Stimulated activated CD4-positive, alpha-beta T cell treated with anti-CD3 and anti-CD28 coated beads, Interleukin-1b, Interleukin-23, amount 100 ng/mL, for 1 hour (primary cell): ENCODE measurements at places on chromosomes 6 and 20.

- no peak for DNase-seq
Measured at GRCh38 chr20:15673206-15673605, 900.0 kb downstream of the KIF16B start.

GRCh38 chr6:35209081-35209480, 4.7 kb upstream of the SCUBE3 start:
- no peak for DNase-seq

GRCh38 chr6:108610270-108610839, 49.6 kb downstream of the FOXO3 start:
- no peak for DNase-seq

DNA sequence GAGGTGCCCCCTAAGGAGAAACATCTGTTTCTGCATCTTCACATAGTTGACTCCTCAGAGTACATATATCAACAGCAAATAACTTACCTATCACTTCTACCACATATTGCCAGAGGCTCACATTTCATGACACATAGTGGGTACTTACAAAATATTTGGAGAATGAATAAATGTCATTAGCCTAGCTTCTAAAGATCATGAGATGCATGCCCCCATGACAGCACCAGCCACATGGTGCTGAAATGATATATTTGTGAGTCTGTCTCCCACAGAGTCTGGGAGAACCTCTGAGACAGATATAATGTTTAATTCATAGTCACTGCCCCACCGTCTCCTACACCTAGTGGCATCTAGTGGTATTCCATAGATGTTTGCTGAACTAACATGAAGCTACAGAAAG, 555.6 kb downstream of the KIF16B start:
- no peak for DNase-seq

GRCh38 chr6:37980222-37980595, 160.7 kb downstream of the ZFAND3 start:
- DNase-seq = no peak

DNA sequence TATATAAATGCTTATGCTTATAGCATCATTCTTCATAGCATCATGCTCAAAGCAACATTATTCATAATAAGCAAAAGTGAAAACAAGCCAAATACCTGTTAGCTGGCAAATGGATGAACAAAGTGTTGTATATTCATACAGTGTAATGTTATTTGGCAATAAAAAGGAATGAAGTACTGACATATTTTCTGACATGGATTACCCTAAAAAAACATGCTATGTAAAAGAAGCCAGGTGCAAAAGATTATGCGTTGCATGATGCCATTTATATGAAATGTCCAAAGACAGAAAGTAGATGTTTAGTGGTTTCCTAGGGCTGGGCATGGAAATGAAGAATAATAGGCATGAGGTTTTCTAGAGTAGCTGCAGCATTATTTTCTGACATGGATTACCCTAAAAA, 77.1 kb downstream of the GFRA4 start:
- no peak for DNase-seq

GRCh38 chr6:27546522-27546921, 73.6 kb upstream of the ZNF184 start:
- no peak for DNase-seq

- DNase-seq = no peak
Measured at GRCh38 chr20:57248132-57248797, 18.2 kb downstream of the BMP7 start.

DNA sequence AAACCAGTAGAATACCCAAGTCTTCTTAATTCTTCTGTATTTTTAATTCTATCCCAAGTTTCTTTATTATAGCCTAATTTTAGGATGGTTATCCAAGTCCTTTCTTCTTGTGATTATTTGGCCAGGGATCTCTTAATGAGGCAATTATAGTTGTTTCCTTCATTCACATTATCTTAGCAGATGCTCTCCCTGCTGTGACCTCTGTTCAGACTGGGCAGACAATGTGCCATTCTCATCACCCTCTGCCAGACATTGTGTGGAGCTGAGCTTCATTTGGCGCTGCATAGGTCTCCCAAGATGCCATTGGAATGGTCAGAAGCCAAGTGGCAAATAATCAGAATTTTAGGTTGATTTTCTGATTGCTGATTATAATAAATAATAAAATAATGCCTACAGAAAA, 79.4 kb downstream of the LIN28B start:
- DNase-seq = no peak

GRCh38 chr20:34834459-34834893, 9.0 kb upstream of the NCOA6 start:
- no peak for DNase-seq

DNA sequence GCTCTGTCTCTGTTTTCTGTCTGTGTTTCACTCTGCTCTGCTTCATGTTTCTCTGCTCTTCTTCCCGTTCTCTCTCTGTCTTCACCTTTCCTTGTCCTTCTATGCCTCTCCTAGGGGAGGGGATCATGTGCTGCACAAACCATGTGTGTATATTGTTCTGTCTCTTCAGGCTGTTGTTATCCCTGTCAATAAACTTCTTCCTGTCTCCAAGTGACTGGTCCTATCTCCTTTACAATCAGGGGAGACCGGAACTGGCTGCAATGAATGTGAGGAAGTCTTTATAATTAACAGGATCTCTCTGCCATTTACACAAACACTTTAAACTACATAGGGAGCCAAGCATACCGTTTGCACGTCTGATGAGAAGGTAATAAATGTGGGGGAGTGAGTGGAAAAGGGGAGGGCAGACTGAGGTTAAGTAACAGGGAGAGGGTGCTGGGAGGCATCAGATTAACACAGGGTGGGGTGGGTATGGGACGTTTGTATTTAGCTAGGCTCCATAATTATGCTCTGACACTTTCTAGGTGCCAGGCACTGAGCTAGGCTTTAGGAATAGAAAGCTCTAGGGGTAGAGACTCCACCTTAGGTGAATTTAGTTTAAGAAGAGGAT, 626.1 kb downstream of the DHX35 start:
- no peak for DNase-seq

- no peak for DNase-seq
Measured at GRCh38 chr6:88135578-88136114, 30.5 kb downstream of the CNR1 start.

DNA sequence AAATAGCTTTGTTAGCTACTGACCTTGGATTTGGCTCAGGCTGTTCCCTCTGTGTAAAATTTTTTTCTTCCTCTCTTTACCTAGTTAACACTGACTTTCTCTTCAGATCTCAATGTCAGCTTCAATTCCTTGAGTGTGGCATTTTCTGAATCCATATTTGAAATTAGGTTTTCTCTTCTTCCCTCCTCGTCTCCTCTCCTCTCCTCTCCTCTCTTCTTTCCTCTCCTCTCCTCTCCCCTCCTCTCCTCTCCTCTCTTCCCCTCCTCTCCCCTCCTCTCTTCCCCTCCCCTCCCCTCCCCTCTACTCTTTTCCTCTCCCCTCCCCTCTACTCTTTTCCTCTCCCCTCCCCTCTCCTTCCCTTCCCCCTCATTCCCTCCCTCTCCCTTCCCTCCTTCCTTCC, 453.3 kb downstream of the BMP2 start:
- no peak for DNase-seq

- no peak for DNase-seq
Measured at GRCh38 chr20:13061381-13061780, 52.6 kb downstream of the SPTLC3 start.

GRCh38 chr20:62788607-62789006, 7.7 kb upstream of the MRGBP start:
- DNase-seq = no peak

DNA sequence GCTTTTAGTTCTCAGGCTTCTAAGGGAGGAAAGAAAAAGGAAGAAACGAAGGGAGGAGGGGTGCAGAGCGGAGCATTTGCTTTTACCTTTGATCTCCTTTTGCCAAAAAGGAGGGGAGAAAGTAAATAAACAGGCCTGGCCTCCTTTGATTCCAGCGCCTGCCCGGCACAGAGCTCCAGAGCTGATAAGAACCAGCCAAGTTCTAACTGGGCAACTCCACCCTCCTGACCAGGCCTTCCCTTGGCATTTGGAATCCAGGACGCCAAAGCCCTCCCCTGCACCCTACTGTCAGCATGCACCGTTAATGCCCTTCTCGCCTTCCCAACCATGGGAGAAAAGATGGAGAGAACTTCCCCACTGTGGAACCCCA, 120.8 kb upstream of the PTPN1 start:
- DNase-seq = no peak

GRCh38 chr6:118186672-118187567, 279.9 kb downstream of the SLC35F1 start:
- DNase-seq = no peak

GRCh38 chr20:2230726-2231488, 64.9 kb upstream of the TGM3 start:
- no peak for DNase-seq

GRCh38 chr20:20888266-20888656, 175.8 kb upstream of the RALGAPA2 start:
- DNase-seq = no peak

DNA sequence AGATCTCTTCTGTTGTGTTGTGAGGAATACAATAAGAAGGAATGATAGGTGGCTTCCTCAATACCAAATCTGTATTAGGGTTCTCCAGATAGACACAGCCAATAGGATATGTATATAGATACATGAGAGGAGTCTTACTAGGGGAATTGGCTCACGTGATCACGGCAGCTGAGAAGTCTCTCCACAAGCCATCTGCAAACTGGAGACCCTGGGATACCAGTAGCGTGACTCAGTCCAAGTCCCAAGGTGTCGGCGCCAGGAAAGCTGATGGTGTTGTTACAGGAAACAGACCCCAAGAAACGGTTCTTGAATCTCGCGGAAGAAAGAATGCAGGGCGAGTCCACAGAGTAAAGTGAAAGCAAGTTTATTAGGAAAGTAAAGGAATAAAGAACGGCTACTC, 61.4 kb downstream of the SYTL3 start:
- DNase-seq = no peak

DNA sequence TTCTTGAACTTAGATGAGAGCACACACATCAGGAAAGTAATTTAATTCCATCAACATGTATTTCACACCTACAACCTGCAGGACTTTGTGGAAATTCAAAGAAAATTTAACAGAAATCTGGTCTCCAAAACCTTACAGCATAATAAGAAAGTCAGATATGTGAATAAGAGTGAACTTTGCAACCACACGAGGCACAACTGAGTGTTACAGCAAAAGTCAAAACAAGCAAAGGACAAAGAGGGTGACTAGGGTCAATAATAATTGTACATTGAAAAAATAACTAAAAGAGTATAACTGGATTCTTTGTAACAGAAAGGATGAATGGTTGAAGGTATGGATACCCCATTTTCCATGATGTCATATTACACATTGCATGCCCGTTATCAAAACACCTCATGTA, 113.8 kb downstream of the MTFR2 start:
- no peak for DNase-seq

GRCh38 chr6:36674942-36675341, 3.6 kb upstream of the CDKN1A start:
- DNase-seq = no peak

- peak; percentile 21 for DNase-seq
Measured at GRCh38 chr6:3751730-3752530, 417 bp upstream of the PXDC1 start.

DNA sequence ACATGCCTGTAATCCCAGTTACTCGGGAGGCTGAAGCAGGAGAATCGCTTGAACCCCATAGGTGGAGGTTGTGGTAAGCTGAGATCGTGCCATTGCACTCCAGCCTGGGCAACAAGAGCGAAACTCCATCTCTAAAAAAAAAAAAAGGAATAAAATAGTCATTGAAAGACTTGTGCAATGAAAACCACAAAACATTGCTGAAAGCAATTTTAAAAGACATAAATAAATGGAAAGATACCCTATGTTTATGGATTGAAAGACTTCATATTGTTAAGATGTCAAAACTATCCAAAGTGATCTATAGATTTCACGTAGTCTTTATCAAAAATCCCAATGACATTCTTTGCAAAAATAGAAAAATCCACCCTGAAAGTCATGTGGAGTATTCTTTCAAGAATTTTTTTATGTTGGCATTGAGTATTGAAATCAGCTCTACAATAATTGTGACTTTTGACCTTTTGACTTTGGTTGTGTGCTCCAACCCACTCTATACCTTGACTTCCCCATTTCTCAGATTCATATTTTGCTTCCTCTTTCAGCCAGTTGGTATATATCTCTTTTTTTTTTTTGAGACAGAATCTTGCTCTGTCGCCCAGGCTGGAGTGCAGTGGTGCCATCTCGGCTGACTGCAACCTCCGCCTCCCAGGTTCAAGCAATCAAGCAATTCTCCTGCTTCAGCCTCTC, 45.5 kb upstream of the SLC23A2 start:
- no peak for DNase-seq

GRCh38 chr6:31723245-31723979, at the start of gene MPIG6B:
MPIG6B (plus strand) TSS chr6:31723373; CDS start chr6:31723384, 11 bp downstream.
- DNase-seq = no peak

DNA sequence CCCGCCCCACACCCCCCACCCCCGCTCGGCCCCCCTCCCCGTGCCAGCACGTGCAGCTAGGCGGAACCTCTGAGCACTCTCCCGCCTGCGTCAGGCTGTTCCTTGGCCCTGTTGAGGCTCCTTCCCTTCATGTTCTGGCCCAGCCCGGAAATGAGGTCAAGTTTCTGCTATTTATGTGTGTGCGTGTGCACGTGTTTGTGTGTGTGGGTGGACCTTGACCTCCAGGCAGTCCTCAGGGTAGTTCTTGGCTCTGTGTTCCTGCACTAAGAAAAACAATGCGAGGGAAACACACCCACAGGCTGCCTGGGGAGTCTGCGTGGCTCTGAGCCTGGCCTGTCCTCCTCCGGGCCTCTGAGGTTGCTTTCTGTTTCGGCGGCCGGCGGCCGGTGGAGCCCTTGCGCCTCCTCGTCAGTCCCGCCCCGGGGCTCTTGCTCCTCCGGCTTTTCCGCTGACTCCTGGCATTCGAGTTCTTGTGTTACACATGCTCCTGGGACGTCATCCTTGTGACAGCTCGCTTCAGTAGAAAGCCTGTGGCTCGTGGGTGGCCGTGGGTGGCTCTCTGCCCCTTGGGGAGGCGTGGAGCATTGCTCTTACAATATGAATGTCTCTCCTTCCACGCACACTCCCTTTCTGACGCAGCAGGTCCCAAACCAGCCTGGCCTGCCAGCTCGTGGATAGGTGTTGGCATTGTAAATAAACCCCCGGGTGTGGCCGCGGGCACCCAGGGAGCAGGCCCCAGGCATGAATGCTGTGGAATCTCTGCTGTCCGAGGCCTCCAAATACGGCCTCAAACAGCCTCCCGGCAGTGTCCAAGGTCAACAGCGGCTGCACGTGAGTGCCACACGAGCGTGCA, 10.0 kb downstream of the SLCO4A1 start:
- DNase-seq = peak; percentile 17
